NCI-H524 treated with DMSO at 0.1 percent for 48 hours (cell line): ENCODE measurements at places on chromosomes 13 and 19.

DNA sequence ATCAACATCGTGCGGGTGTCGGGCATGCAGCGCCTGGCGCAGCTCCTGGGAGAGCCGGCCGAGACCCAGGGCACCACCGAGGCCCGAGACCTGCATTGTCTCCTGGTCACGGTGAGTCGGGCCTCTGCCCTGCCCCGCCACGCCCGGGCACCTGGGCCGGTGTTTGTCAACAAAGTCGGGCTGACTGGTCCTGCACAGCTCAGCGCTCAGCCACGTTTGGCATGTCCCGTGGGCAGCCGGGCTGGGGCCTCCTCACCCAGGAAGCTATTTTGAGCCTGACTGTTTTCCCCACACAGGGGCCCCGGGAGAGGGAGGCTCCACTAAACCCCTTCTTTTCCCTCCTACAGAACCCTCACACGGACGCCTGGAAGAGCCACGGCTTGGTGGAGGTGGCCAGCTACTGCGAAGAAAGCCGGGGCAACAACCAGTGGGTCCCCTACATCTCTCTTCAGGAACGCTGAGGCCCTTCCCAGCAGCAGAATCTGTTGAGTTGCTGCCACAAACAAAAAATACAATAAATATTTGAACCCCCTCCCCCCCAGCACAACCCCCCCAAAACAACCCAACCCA is 1.3 kb downstream of the GADD45B start:
- DNase-seq = no peak

GRCh38 chr19:876780-877314 is 16.1 kb downstream of the MED16 start:
- DNase-seq = no peak

DNA sequence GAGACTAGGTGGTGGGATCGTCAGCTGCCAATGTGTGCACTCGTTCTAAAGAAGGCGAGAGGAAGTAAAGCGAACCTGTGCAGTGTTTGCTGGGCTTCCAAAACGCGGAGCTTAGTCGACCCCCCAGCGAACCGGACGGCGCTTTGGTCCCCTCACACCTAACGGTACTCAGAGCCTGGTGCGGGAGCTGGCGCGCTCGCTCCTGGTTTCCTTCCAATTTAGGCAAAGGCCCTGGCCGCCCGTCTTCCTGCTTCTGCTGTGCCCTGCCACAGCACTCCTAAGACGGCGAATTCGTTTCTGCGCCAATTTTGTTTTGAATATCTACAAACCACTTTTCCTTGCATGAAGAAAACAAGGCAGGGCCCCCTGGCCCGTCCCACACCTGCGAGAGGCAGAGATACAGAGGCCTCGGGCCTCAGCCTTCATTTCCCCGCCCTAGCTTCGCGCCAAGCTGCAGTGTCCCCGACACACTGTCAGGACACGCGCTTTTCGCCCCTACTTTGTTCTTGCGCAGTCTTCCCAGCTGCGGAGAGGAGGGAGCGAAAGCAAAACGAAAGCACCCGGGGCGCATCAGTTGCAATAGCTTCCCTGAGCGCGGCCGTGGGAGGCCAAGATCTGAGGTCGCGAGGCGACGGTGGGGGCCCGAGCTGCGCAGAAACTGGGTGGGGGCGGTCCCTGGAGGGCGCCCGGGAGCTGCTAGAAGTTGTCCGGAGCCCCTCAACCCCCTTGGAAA is 111.9 kb downstream of the KCNRG start:
- no peak for DNase-seq

- DNase-seq = no peak
Measured at GRCh38 chr13:31433207-31433606, 233.4 kb downstream of the B3GLCT start.

DNA sequence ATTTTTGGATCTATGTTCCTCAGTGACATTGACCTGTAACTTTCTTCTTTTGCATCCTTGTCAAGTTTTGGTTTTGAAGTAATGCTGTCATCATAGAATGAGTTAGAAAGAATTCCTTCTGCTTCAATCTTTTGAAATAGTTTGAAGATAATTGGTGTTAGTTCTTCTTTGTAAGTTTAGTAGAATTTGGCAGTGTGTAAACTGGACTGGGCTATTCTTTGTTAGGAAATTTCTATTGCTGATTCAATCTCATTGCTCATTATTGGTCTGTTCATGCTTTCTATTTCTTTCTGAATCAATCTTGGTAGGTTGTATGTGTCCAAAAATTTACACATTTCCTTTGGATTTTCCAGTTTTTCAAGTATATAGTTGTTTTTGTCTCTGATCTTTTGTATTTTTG is 101.7 kb upstream of the SPRY2 start:
- DNase-seq = no peak

- no peak for DNase-seq
Measured at GRCh38 chr19:1360818-1361461, 22.8 kb upstream of the NDUFS7 start.

DNA sequence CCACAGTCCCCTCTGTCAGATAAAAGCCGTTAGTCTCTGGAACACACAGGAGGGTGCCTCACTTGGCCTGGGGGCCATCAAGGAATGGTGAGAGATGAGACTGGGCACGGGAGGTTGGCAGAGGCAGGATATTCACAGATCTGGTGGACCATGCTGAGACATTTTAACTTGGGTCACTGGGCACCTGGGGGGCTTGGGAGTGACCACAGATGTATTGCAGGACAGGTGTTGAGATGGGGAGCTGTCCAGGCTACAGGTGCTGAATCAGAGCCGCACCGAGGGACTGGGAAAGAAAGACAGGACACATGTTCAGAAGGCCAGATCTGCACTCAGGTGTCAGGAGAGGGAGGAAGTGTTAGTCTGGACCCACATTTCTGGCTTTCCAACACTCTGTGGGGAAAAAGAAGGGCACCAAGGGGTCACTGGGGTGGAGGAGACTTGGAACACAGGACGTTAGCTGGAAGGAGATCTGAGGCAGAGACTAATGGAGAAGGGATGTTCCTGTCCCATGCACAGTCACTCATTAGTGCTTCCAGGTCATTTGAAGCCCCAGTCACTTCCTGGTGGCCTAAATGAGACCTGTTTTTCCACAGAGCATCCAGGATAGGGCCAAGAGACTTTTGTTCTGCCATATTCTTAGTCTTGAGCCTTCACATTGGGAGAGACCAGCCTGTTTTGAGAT is 56.1 kb downstream of the CHST8 start:
- DNase-seq = no peak

- DNase-seq = no peak
Measured at GRCh38 chr19:45990113-45990728, 5.0 kb upstream of the CCDC61 start.

DNA sequence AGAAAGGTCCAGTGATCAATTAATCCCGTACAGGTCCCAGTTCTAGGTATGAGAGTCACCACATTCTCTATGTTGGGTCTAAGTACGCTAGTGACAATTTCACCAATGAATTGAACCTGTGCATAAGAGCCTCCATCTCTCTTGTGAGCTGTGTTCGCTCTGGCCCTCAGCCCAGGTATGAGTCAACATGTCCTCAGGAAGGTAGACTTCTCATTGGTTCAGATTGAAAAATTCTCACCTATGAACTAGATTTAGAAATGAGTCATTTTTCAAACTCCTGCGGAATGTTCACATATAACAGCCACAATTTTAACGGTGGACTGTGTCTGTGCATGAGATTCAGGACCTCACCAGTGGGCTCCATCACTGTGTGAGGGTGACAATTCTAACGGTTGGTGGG is 12.7 kb upstream of the ZNF43 start:
- no peak for DNase-seq

DNA sequence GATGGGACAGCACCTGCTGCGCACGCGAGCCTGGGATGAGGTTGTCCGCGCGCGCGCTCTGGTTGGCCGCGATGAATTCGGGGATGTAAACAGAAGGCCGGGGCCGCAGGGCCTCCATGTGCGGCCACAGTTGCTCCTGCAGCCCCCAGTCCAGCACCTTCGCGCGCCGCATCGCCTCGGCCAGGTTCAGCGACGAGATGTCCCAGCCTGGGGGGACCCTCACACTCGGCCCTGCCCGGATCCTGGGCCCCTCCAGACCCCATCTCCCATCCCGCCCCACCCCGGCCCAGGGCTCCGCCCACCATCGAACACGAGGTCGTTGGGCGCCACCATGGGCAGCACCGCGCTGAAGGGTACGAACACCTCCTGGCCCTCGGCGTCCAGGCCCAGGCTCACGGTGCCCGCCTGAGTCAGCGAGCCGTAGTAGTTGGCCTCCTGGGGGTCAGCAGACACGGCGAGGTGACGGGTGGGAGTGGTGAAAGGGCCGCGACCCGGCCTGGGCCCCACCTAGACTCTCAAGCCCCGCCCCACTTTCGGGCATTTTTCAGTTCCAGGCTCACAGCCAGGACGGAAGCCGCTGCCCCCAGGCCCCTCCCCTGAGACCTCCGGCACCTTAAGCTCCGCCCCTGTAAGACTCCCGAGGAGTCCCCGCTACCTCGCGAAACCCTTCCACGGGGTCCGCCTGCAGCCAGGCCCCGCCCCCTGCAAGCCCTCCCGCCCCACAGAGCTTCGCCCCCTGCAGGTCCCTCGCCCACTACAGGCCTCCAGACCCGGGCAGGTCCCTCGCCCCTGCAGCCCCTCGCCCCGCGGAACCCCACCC is 1.1 kb downstream of the ISYNA1 start:
- DNase-seq = no peak

GRCh38 chr19:55699221-55699620 is 24.2 kb downstream of the EPN1 start:
- no peak for DNase-seq

- no peak for DNase-seq
Measured at GRCh38 chr13:24013189-24013588, 115.9 kb upstream of the C1QTNF9B start.

DNA sequence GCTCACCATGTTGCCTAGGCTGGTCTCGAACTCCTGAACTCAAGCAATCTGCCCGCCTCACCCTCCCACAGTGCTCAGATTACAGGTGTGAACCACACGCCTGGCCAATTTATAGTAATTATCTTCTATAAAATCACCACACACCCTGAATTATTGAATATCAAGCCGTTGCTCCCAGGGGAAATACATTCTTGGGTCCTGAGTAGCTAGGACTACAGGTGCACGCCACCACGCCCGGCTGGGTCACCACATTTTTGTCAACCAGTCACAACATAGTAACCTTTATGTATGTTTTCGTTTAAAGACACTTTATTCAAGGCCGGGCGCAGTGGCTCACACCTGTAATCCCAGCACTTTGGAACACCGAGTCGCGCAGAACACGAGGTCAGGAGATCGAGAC is 8.3 kb downstream of the CBLC start:
- DNase-seq = no peak

GRCh38 chr13:40974460-40975407 is 44.4 kb downstream of the ELF1 start:
- DNase-seq = peak; percentile 0

- no peak for DNase-seq
Measured at GRCh38 chr19:821825-822503, at the start of gene PLPPR3. Gene PLPPR3, minus strand, starts transcription at chr19:821955. Its CDS starts 396 bp downstream, at chr19:821559.

DNA sequence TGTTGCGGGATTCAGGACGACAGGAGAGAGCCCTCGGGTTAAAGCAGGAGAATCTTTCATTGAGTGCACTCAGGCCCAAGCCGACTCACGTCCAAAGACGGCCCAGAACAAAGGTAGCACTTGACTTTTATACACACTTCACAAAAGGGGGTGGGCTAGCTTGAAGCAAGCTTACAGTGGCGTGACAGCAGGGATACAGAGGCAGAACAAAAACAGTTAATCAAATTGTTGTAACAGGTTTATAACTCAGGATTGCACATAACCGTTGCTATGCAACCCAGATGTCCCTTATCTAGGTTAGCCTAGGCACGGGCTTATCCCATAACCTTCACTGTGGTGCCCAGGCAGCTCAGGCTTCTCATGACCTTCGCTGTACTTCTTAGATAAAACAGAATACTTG is 2.0 kb downstream of the MED25 start:
- no peak for DNase-seq

GRCh38 chr19:51025401-51025800 is 1.0 kb downstream of the KLK11 start:
- no peak for DNase-seq

GRCh38 chr13:113786262-113786841 is 27.3 kb downstream of the TMEM255B start:
- no peak for DNase-seq

GRCh38 chr13:51327961-51328360 is 11.5 kb upstream of the SERPINE3 start:
- DNase-seq = no peak

- DNase-seq = no peak
Measured at GRCh38 chr13:33798023-33798422, 19.9 kb upstream of the RFC3 start.
